Effector memory CD4-positive, alpha-beta T cell (primary cell): ENCODE measurements at places on chromosomes 5 and 9.

GRCh38 chr9:35490155-35490909 is 421 bp downstream of the RUSC2 start:
- DNase-seq, result no peak

DNA sequence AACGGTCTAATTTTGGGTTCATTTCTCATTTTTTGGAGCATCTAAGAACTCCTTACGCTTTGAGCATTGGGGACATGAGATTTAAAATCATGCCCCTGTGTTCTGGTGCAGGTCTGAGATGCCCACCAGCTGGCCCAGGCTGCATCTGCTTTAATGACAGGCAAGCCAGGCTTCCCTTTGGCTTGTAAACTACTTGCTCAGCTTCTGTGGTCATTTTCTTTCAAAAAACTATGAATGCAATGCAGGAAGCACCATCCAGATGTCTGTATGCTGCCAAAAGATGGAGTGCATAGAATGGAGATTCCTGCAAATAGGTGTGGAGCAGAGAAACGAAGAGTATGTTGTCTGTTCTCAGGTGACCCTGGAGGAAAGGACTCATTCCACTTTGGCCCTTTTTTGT is 399.9 kb upstream of the ADAMTSL1 start:
- DNase-seq, result no peak

DNA sequence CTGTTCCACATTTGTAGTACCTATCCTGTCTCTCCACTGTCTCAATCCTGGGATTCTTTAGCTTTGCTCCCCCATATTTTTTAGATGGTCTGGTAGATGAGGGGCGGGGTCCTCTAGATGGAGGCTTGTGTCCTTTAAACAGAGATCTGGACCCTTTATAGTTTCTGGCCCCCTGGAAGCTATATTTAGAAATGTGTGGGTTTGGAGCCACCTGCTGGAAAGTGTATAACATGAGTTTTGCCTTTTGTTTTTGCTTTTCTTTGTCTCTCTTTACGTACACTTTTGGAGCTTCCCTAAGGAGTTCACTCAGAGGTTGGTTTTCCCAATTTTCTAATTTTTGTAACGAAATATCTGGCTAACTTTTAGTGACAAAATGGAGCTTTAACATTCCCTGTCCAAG is 110.7 kb downstream of the CFAP95 start:
- DNase-seq, result no peak

DNA sequence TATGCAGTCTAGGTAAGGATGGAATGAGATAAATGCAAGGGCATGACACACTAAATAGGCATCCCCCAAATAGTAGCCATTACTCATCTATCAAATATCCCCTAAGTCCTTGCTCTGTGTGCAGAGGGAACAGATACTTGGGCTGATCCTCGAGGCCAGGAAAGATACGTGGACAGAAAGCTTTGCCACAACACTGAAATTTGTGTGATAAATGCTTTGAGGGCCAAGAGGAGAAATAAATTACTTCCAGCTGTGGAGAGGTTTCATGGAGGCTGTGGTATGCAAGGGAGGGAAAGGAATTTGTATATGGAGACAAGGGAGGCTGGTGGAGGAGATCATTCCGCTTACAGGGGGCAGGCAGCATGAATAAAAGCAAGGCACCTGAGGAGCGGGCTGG is 18.5 kb downstream of the ATOX1 start:
- DNase-seq, result no peak
